ENCODE measurements at places on chromosomes 16 and 17.

- no peak for DNase-seq
Observed at GRCh38 chr16:65469116-65469515, 347.3 kb upstream of the CDH11 start.

- no peak for DNase-seq
Observed at GRCh38 chr16:4038448-4038847, 77.8 kb downstream of the ADCY9 start.

DNA sequence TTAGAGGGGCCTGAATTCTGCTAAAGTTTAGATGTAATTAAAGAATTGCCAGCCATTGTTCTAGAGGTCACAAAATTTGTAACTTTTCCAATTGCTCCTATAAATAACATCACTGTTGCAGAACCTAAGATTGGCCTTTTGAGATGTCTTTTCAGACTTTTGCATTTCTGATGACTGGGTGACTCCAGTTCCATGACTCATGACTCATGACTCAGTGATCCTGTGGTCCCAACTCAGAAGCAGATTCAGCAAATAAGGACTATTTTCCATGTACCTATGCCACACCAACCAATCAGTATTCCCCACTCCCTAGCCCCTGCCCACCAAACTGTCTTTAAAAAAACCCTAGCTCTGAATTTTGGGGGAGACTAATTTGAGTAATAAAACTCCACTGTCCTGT, 740.9 kb downstream of the CDH8 start:
- DNase-seq = no peak

GRCh38 chr17:82400206-82400605, 17.9 kb upstream of the HEXD start:
- DNase-seq = no peak

DNA sequence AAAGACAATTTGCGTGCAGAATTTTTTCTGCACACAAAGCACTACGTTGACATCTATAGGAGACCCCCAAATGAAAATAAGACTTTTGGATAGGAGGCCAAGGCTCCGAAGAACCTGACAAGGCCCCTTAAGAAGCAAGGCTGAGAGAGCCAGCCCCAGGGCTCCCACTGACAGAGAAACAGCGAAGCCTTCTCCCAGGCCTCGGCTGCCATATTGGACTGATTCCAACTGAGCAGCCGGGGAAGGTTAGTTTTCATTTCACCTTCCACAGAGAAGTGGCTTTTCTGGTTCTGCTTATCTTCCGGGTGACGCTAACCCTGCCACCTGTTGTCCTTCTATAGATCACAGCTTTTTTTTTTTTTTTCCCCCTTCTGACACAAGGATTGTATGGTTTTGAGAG, 356.7 kb downstream of the SOX9 start:
- no peak for DNase-seq

DNA sequence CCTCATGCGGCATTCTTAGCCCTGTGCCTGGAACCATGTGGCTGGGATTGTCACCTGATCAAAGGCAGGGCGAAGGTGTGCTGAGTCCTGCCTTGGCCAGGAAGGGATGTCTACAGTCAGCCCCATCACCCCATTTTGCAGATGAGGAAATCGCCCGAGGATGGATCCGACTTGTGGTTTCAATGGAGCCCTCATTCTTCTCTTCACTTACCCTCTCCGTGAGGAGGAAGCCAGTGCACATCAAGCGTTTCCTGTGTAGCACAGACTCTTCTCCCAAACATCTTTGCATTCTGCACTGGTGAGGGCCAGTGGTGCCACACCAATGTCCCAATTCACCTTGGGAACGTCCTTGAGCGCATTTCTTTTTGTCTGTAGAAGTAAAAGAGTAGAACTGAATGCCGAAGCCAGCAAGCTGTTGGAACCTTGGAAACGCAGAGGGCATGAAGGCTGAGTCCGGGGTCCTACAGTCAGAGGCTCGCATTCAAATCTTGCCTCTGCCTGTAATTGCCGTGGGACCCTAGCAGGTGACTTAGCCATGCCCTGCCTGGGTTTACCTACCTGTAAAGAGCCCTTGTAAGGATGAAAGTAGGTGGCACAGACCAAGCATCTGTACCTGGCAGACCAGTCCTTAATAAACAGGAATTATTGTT, 85.4 kb downstream of the IRF8 start:
- no peak for DNase-seq

All from NAMALWA (cell line).